ENCODE measurements at places on chromosomes 4 and X.

- DNase-seq = peak; percentile 27
Observed at GRCh38 chrX:123859409-123859845, 426 bp upstream of the XIAP start.

DNA sequence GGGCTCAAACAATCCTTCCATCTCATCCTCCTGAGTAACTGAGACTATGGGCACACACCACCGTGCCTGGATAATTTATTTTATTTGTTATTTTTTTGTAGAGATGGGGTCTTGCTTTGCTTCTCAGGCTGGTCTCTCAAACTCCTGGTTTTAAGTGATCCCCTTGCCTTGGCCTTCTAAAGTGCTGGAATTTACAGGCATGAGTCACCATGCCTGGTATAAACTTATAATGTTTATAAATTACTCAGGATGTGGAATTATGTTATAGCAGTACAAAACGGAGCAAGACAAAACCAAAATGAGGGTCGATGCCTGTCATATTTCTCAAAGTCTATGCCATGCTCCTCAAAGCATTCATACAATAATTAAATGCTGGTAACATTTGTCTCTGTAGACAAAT lies 29.8 kb upstream of the TEX13C start:
- no peak for DNase-seq

DNA sequence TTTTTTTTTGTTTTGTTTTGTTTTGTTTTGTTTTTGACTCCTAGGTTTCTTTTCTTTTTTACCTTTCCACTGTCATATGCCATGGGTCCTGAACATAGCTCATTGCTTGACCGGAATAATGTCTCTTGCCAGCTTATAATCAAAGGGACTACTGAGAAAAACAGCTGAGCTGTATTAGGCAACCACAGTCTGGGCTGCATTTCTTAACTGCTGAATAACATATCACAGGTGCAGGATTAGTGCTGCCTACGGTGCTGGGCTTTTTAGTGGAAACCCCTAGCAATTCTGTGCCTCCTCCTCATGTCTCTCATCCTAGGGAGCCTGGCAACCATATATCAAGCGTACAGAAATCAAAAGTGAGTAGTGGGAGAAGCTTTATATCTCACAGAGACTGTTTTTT lies 333.5 kb downstream of the BMPR1B start:
- no peak for DNase-seq

DNA sequence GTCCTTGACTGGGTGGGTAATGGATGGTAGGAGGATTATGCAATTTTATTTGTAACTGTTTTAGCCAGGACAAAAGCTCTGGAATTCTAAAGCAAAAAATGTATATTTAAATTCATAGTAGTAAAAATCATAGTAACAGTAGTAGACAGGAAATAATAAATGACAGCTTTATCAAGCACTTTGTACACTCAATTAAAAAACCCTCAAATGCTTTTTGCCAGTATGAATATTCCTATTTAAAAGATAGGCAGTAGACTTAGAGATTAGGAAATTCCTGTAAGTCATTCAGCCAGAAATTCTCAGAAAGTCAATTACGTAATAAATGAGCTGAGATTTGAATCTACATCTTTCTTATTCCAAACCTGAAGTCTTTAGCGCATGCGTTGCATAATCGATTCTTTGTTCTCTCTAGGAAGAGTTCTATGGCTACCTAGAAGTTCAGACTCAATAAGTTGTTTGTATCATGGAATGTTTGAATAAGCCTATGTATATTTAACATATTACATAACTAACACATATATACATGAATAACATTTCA lies 2.5 kb downstream of the AADAT start:
- no peak for DNase-seq

- DNase-seq = no peak
Observed at GRCh38 chr4:88697141-88697540, 488 bp downstream of the NAP1L5 start.

DNA sequence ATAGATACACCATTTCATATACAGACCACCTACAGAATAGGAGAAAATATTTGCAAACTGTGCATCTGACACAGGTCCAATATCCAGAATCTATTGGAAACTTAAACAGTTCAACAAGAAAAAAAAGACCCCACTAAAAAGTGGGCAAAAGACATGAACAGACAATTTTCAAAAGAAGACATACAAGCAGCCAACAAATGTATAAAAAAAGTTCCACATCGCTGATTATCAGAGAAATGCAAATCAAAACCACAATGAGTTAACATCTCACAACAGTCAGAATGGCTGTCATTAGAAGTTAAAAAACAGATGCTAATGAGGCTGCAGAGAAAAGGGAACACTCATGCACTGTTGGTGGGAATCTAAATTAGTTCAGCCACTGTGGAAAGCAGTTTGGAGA lies 36.8 kb downstream of the KIAA0232 start:
- DNase-seq = no peak

DNA sequence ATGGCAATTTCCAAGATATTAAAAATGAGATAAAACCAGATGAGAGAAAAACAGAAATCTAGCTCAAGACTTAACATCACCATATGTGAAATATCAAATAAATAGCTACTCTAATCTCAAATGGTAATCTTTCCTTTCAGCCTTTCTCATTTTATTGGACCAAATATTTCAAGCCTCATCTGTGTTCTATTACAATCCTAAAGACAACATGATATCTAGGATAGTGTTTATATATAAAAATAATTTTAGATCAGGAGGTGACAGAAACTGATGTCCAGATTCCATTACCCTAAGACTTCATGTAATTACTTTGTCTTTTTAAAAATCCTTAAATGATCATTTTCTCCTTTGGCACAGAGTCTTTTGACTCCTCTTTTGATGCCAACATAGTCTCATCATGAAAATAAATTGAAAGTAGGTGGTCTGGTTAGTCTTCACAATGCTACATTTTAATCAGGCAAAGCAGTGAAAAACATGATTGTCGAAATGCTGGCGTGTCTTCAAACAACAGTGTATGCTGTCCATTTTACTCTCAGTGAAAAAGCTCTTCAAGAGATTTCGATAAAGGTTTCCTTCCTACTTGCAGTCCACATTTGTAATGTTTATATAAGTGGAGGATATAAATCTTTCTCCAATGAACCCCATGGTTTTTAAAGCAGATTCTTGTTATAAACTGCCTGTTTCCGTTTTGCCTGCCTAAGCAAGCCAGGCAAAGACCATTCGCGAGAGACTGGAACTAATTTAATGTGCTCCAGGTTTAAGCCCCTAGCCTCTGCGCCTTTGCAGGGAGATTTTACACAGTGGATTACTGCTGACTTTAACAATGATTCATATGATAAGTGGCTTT lies 169.8 kb downstream of the SCFD2 start:
- DNase-seq = no peak

DNA sequence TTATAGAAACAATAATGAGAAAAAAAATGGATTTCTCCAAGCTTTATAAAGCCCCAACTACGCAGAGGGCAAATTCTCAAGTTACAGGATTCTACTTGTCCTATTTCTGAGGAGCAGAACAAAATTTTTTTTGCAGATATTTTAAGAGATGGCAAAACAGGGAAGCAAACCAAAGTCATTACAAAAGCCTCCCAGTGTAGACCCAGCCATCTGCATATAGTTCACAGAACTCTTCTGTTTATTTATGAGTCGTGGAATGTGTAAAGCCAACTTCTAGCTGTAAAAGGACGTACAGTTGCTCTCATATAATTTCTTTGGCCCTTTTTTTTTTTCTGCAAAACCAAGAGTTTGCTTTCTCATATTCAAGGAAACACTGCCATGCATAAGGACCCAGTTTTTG lies 120.4 kb downstream of the PCDH7 start:
- DNase-seq = no peak

DNA sequence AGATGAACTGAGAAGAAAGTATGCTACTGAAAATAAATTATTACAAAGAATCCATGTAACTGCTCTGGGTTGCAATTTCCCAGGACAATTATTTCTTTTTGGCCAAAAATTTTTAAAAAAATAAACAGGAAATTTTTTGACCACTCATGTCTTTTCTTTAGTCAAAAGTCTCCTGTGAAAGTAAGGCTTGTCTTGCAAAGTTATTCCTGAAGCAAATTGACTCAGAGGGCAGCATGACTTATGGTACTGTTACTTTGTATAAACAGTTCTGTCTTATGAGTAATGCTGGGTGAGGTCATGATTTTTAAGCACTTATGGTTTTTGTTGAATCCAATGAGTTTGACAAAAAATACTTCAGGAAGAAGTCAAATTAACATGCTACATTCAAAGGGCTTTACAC lies 292.8 kb upstream of the ARSJ start:
- DNase-seq = no peak

- no peak for DNase-seq
Observed at GRCh38 chrX:143694885-143695284, 25.7 kb downstream of the SPANXN2 start.

DNA sequence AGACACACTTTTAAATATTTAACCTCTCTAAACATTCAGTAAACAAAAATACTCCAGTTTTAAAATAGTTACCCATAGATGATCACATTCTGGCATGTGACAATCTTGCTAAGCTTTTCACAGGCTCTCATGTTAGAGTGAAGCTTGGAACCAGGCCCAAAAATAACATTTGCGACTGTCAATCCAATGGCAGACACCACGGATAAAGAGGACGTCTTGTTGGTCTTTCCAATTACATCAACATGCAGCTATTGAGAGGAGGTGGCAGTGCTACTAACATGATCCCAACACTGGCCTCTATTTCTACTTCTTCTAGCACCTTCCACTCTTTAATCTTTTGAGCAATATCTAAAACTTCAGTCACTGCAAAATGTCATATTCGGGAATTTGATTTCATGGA lies 970.8 kb upstream of the TENM3 start:
- DNase-seq = no peak

GRCh38 chr4:5027346-5027745 lies 8.1 kb upstream of the CYTL1 start:
- DNase-seq = no peak

- peak; percentile 11 for DNase-seq
Observed at GRCh38 chr4:105145903-105146275, 787 bp upstream of the TET2 start.

DNA sequence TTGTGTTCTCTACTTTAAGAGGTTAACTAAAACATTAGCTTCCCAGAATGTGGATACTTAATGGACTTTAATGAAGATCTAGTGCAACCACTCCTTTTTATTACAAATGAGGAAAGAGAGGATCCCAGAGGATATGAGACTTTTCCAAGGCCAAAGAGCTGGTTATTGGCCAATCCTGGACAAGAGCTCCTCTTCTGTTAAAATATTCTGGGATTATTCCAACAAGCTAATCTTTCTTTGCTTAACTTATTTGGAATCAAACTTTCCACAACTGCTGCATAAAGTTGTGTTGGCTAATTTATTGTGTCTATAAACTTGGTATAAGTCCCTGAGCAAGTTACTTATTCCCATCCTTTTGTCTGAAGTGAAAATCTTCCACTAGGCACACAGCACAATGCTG lies 174.2 kb upstream of the HCCS start:
- no peak for DNase-seq

- no peak for DNase-seq
Observed at GRCh38 chr4:140607852-140608251, 39.1 kb upstream of the UCP1 start.

GRCh38 chr4:164524789-164525188 lies 229.1 kb upstream of the SMIM31 start:
- no peak for DNase-seq

GRCh38 chr4:181799561-181800069 lies 443.6 kb upstream of the TENM3 start:
- DNase-seq = no peak

- DNase-seq = no peak
Observed at GRCh38 chrX:133598601-133599335, 183.5 kb upstream of the GPC4 start.

GRCh38 chr4:5941601-5942000 lies 48.7 kb upstream of the CRMP1 start:
- no peak for DNase-seq

GRCh38 chrX:120755066-120755846 lies 120.4 kb downstream of the CT47B1 start:
- DNase-seq = no peak

GRCh38 chr4:123317211-123317610 lies 79.4 kb upstream of the SPRY1 start:
- DNase-seq = no peak

GRCh38 chr4:142016031-142016430 lies 379.6 kb downstream of the IL15 start:
- no peak for DNase-seq

DNA sequence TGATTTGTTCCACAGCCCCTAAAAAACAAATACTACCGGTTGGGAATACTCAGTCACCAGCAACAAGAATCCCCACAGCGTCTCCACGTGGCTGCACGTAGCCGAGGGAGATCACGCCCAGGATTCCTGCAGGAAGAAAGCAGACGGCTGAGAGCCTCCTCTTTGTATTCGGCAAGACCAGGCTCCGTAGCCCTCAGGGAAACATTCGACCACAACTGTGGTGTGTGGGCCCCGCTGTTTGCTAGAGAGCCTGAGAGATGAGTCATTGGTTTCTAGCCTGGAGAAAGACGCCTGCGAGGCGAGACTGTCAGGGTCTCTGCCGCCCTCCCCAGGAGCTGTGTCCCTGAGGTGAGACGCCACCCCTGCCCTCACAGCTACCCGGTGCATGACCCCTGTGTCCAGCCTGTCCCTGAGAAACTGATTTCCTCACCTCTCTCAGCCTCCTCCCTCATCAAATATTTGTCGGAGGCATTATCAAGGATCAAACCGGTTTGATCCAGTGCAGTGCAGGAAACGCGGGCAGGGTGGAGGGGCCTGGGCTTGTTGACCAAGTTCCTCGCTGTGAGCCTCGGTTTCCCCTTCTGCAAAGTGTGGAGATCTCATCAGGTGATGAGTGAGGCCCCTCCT lies 4.7 kb upstream of the S100P start:
- peak; percentile 54 for DNase-seq

DNA sequence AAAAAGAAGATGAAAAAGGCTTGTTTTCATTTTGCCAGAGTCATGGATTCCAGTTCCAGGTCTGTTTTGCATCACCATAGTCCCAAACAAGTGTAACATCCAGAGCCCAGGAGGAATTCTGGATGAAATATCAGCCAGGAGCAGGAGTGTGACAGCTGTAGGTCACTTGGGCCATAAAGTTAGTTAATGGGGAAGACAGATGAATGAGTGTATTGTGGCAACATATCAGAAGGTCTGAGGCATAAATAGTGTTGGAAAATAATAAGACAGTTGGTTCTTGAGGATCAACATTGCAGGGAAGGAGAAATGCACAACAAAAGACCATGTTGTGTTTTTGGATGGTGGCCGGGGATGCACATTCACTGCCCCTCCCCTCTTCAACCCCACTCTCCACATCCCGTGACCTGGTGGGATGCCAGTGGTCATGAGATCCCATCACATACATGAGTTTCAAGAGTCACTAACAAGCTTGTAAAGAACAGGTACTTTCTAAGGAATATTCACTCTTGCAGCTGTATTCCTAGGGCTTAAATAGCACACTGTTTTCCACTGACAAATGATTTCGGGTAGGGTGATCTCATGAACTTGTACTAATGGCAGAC lies 83.1 kb upstream of the IGFBP7 start:
- no peak for DNase-seq
